Uterus (tissue), 4 donors: ENCODE measurements at places on chromosomes 13 and 19. TPM values are rescaled to one million over a fixed set of nuclear protein-coding genes. Genes with fewer than 3 reads are reported as not detected.

Gene ACP7
- total RNA-seq, result not detected

Gene SKA3
- 20.9 TPM for total RNA-seq

Gene MAP4K1
- total RNA-seq, result not detected

DNA sequence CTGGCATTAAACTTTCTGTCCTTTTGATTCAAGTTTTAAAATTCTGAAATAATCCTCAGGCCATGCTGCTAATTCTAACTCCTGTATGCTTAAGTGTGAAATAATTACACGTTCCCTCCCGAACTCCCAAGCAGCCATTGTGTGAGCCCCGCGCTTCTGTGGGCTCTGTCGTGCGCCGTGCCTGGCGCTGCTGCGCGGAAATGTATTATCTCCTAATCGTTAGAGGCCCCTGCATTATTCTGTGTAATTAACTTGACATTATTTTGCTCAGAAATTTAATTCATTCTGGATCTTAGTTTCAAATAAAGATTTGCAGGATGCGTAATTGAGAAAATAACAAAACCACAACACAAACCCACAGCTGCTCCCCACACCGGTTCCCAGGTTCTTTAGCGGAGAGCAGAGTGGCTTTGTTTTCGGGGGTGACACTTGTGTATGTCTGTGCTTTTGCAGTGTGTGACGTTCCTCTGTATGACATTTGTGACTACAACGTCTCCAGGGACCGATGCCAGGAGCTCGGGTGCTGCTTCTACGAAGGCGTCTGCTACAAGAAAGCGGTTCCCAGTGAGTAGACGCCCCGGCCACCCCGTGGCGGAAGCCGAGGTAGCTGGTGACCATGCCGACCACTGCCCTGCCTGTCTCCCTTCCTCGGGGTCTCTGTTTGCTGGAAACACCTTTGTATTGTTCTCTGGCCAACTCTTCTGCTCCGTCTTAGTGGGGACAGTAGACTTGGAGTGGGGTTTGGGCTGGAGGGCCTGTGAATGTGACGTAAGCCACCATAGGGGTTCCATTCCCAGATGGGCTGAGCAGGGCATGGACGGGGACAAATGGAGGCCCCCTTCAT lies 7.5 kb downstream of the TEX29 start:
- H3K4me1 ChIP-seq, result no peaks in the 10 kb centered on the region
- H3K4me3 ChIP-seq, result no peak overlapping the region
- no peak overlapping the region for H3K27ac ChIP-seq
- no peak for DNase-seq
- no peaks in the 10 kb centered on the region for H3K36me3 ChIP-seq

DNA sequence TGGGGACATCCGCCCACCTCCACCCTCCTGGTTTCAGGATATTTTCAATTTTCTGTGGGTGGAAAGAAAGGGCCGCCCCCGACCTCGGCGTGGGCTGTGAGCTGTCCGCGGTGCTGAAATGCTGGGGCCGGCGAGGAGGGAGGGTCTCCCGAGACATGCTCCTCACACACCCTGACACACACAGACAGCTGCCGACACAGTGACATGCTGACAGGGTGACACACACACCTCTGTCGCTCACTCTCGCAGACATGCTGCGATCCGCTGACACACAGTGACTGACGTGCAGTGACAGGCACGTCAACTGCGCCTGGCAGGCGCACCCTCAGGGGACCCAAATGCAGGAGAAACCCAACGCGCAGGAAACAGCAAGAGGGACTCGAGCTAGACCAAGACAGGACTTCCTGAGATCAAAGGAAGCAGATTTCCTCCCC lies 25.1 kb upstream of the MEIS3 start:
- H3K4me1 ChIP-seq, result no peaks in the 10 kb centered on the region
- H3K4me3 ChIP-seq, result no peak overlapping the region
- H3K27ac ChIP-seq, result no peak overlapping the region
- no peak for DNase-seq
- no peaks in the 10 kb centered on the region for H3K27me3 ChIP-seq
- H3K36me3 ChIP-seq, result no peaks in the 10 kb centered on the region

DNA sequence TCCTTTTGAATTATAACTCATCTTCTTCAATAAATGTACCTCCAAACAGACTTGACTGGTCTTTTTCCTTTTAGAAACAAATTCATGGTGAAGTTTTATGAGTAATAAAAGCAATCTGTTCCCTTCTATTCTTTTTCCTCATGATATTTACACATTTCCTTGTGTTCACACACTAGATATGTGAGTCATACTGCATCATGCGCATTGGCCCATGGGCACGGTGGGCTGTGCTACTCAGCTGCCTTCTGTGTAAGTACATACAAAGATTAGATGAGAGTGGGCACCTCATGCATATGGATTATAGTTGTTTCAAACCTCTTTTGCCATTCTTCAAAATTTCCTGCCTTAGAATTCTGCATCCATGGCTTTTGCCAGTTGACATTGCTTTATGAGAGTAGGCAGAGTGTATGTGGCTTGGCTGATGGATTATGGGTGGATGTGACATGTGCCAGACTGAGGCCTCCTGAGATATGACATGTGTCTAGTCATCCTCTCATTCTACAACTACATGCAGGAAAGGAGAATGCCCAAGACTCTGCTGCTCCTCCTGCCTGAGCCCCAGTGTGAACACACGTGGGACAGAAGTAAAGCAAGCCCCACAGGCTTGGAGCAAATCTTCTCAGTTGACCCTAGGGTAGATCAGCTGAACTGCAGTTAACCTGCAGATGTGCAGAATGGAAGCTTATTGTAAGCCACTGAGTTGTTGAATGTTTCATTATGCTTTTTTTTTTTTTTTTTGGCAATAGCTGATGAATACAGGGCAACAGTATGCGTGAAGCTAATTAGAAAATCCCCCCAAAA lies 109.9 kb downstream of the RBM26 start:
- H3K27me3 ChIP-seq, result no peaks in the 10 kb centered on the region
- H3K4me3 ChIP-seq, result no peak overlapping the region
- no peak overlapping the region for H3K27ac ChIP-seq
- DNase-seq, result no peak
- H3K36me3 ChIP-seq, result no peaks in the 10 kb centered on the region

GRCh38 chr13:101869553-101869952 lies 417.1 kb downstream of the ITGBL1 start:
- H3K4me3 ChIP-seq, result no peak overlapping the region
- no peaks in the 10 kb centered on the region for H3K36me3 ChIP-seq
- no peaks in the 10 kb centered on the region for H3K4me1 ChIP-seq
- no peaks in the 10 kb centered on the region for H3K27me3 ChIP-seq
- H3K27ac ChIP-seq, result no peak overlapping the region

- no peaks in the 10 kb centered on the region for H3K27me3 ChIP-seq
- H3K4me1 ChIP-seq, result no peaks in the 10 kb centered on the region
- H3K27ac ChIP-seq, result no peak overlapping the region
- no peak for DNase-seq
These were observed 75.7 kb upstream of the KCTD15 start for GRCh38 chr19:33720691-33721682.

- H3K27ac ChIP-seq, result peak overlapping the region; percentile 62
- DNase-seq, result no peak
- peak overlapping the region; percentile 24 for H3K4me3 ChIP-seq
- no peaks in the 10 kb centered on the region for H3K4me1 ChIP-seq
- no peaks in the 10 kb centered on the region for H3K36me3 ChIP-seq
These were observed 21.6 kb upstream of the SEMA6B start for GRCh38 chr19:4580961-4581665.

DNA sequence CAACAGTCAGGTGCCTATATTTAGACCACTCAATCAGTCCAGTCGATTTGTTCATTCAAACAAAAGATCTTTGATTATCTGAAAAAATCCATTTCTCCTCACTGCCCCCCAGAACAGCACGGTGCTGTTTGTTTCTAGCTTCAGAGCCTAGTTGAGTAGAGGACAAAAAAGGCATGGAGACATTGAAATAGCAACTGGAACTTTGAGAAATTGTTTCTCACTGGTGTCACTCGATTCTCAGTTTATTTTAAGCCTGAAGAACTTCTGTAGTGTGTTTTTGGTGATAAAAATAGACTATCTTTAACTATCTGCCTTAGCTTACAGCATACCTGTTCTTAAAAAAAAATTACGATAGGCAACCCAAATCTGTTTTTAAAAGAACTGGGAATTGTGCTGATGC lies 67.1 kb downstream of the ARHGAP35 start:
- peaks cover 12% of the 10 kb centered on the region for H3K4me1 ChIP-seq
- no peaks in the 10 kb centered on the region for H3K27me3 ChIP-seq
- H3K4me3 ChIP-seq, result no peak overlapping the region
- DNase-seq, result no peak
- no peak overlapping the region for H3K27ac ChIP-seq
